CD8-positive, alpha-beta memory T cell (primary cell): ENCODE measurements at places on chromosomes 11 and 22. TPM values are rescaled to one million over a fixed set of nuclear protein-coding genes. Genes with fewer than 3 reads are reported as not detected.

The ZNRF3 gene
- total RNA-seq = 1.0 TPM

The MEN1 gene
- 45.8 TPM for total RNA-seq

The DUSP8 gene
- 4.0 TPM for total RNA-seq

The VPREB1 gene
- total RNA-seq = not detected

- DNase-seq = no peak
Observed at GRCh38 chr11:26632691-26633159, 60.7 kb upstream of the MUC15 start.

GRCh38 chr11:77069969-77070582 lies 3.3 kb downstream of the CAPN5 start:
- DNase-seq = no peak

DNA sequence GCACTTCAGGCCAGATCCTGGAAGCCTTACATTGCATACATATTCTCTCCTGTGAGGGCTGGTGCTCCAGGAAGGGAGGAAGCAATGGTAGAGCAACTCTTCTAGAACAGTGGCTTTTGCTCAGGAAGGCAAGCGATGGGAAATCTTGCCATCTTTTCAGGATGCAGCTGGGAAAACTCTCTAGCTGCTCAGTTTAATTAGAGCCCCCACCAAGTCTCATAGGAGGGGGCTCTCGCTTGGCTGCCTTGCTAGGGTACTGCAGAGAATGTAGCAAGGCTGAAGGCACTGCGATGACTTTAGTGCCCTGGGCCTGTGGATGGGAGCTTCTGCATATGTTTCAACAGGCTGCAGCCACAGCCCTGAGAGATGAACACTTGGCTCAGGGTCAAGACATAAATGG lies 357.2 kb upstream of the SYN3 start:
- DNase-seq = no peak

DNA sequence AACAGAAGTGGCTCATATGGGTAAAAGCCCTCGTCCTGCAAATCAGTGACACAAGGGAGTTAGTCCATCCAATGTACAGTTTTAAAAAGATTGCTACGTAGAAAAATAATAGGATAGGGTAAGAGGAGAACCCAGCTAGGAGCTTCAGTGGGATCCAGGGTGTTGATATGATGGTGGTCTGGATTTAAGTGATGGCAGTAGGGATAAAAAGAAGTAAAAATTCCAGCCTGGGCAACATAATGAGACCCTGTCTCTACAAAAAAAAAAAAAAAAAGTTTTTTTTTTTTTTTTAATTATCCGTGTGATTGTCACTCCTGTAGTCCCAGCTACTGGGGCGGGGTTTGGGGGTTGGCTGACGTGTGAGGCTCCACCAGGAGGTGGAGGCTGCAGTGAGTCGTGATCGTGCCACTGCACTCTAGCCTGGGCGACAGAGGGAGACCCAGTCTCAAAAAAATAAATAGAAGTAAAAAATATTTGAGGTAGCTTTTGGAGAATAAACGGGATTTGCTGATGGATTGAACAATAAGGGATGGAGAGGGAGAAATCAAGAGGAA lies 7.0 kb upstream of the L3MBTL2 start:
- peak; percentile 39 for DNase-seq

GRCh38 chr11:126544108-126545056 lies 188.9 kb downstream of the ST3GAL4 start:
- no peak for DNase-seq

DNA sequence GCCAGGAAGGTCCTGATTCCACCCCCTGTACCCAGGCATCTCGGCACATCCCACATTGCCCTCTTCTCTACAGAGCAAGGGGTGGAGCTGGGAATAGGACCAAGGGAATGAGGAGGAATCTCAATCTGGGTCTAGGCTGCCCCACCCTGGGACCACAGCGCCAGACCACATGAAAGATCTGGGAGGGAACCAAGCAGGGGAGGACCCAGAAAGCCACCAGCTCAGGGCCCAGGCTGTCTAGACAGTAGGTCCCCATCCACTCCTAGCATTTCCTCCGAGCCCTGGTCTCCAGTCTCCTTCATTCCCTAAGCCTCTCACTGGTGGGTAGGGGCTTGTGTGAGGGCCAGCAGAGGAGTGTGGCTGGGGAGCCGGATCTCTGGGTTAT lies 11.6 kb downstream of the PHLDB1 start:
- no peak for DNase-seq
